ENCODE measurements at places on chromosomes 7 and 10.
A peak's percentile ranks its signal among the peaks of the same experiment; 100 is the strongest.

DNA sequence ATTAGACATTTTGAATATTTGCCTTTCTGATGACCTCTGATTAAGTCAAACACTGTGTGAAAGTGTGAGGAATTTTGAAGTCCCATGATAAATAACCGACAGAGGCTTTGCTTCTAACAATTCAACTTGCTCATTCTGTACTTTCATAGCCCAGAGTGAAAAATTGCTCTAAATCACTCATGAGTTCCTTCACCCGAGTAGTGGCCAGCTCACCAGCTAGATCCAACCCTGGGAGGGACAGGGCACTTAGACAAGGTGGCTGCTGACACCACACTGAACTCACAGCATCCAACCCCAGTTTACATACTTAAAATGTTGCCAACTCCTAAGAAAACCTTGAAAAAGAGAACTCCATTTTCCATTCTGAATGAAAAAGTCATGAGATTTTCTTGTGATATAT is 80.0 kb upstream of the LYZL1 start:
- DNase-seq = no peak

DNA sequence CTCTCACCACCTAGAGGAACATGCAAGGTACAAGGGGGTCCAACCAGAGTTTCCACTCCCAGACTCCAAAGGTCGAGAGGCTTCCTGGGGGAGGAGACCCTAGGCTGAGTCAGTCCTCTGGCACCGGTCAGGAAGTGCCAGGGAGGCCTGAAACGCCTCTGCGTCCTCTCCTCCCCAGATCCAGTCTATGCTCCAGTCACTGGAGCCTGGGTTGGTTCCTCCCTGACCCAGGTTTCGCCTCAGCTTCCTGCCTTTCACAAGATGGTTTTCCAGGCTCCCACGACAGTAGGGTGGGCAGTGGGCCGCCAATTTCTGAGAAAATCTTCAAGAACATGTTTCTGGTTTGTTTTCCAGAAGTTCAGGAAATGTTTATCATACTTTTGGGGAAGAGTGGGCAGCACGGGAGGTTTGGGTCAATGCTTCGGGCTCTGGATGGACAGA is 30.0 kb downstream of the DUSP5 start:
- DNase-seq = no peak

- no peak for DNase-seq
Observed at GRCh38 chr7:41030673-41031072, 672.2 kb downstream of the INHBA start.

DNA sequence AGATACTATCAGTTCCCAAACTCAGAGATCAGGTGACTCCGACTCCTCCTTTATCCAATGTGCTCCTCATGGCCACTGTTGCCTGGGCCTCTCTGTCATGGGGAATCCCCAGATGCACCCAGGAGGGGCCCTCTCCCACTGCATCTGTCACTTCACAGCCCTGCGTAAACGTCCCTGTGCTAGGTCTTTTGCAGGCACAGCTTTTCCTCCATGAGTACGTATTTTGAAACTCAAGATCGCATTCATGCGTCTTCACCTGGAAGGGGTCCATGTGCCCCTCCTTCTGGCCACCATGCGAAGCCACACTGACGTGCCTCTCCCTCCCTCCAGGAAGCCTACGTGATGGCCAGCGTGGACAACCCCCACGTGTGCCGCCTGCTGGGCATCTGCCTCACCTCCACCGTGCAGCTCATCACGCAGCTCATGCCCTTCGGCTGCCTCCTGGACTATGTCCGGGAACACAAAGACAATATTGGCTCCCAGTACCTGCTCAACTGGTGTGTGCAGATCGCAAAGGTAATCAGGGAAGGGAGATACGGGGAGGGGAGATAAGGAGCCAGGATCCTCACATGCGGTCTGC is 162.2 kb downstream of the EGFR start:
- DNase-seq = no peak

DNA sequence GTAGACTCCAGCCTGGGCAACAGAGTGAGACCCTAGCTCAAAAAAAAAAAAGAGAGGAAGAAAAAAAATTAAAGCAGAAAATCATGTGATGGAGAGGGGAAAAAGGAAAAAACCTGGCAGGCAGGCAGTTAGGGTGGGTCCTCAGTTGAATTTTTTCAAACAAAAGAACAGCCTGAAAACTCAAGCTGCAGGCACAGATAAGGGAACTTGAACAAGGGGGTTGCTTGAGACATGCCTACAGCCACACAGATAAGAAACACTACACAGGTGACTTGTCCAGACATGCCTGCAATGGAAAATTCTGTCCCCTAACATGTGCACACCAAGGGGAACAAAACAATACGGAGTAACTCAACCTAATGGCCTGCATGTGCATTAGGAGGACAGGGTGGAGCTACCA is 19.2 kb downstream of the VIM start:
- DNase-seq = no peak

GRCh38 chr7:51785876-51786275 is 469.3 kb upstream of the COBL start:
- DNase-seq = no peak

- no peak for DNase-seq
Observed at GRCh38 chr10:108684431-108684830, 1238.9 kb downstream of the XPNPEP1 start.

- no peak for DNase-seq
Observed at GRCh38 chr7:107879400-107880035, 11.5 kb upstream of the DLD start.

- no peak for DNase-seq
Observed at GRCh38 chr7:149701495-149702240, 71.7 kb downstream of the ZNF467 start.

- DNase-seq = no peak
Observed at GRCh38 chr10:56360583-56360966, 484 bp downstream of the ZWINT start.

GRCh38 chr10:93077860-93078337 is 4.2 kb downstream of the CYP26A1 start:
- DNase-seq = no peak

- DNase-seq = no peak
Observed at GRCh38 chr7:87435546-87435945, 39.9 kb downstream of the ABCB4 start.

- no peak for DNase-seq
Observed at GRCh38 chr10:28054228-28054860, 55.5 kb upstream of the ODAD2 start.

- no peak for DNase-seq
Observed at GRCh38 chr7:140035400-140036223, 27.1 kb downstream of the PARP12 start.

- DNase-seq = no peak
Observed at GRCh38 chr7:149729586-149729982, 43.8 kb downstream of the ZNF467 start.

DNA sequence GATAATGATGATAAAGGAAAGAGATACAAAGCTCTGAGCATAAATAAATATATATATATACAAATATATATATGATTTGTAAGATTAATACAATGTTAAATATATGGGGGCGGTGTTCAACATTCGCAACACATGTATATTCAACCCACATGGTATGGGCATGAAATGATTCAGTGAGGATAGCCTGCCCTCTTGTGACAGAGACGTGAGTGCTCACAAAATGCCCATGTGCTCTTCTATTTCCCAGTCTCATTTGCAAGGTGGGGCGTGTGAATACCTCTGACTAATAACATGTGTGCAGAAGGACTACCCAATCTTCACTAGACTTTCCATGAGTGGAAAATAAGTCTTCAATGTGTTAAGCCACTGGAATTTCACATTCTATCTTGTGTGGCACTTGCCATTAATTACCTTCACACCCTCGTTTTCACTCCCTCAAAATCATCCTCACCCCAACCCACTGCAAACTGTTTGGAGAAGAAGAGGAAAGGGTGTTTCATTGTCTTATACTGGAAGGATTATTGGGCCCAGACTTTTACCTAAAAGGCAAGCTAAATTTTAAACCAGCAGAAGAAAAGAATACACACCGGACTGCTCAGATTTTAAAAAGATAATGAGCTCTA is 26.9 kb downstream of the ASAH2 start:
- no peak for DNase-seq

- DNase-seq = no peak
Observed at GRCh38 chr7:134804854-134805253, 25.4 kb downstream of the CALD1 start.

DNA sequence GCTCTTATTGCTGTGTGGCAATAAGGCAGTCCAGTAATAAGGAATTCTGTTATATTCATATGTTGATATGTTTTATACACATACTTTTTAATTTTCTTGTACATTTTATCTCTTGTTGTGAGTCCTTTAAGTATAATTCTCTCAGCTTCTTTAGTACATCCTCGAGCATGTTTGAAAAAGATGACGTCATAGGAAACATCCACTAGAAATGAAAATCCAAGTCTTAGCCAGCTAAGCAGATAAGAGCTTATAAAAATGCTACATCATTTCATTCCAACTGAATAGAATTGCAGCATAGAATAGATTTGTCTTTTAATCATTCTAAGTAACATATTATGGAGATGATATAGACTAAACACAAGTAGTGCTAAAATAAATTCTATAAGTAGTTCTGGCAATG is 283.7 kb upstream of the FZD1 start:
- DNase-seq = no peak

DNA sequence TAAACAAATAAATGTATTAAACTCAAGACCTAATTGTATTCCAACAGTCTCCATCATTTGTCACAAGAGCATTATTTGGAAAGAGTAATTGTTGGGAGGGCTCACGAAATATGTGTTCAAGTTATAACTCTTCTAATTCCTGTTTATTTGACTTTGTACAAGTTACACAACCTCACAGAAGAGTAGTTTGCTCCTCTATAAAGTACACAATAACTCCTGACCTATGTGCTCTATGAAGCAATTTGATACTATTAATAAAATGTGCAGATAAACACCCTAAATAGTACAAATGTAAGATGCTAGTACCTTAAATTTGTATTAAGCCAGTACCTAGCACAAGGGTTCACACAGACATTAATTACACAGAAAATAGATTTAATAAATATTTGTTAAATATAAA is 285.8 kb downstream of the LRRTM3 start:
- no peak for DNase-seq

DNA sequence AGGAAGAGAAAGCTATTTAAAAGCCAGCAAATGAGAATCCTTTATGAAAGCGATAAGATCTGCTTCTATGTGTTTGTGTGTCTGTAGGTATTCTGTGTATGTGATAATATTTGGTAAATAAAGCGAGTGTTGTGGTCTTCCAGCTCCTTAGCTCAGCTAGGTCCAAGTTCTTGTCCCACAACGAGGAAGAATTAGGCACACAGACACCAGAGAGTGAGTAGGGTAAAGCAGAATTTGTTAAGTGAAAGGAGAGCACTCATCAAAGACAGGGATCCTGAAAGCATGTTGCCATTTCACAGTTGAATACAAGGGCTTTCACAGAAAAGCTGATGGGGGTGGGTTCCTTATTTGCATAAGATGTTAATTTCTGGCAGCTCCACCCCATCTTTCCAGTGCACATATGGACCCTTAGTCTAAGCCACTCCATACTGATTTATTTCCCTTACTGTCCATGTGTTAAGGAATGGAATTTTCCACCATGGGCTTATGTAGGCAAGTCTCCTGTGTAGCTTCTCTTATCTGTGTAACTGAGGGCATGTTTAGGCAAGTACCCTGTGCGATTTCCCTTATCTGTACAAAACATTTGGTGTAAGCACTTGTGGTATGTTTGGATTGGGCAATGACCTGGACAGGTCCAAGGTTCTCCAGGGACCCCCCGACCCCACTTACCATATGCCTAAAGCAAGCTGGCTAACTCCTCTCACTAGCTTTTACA is 165.9 kb upstream of the VIPR2 start:
- no peak for DNase-seq

- DNase-seq = no peak
Observed at GRCh38 chr7:41599760-41600159, 103.1 kb downstream of the INHBA start.

DNA sequence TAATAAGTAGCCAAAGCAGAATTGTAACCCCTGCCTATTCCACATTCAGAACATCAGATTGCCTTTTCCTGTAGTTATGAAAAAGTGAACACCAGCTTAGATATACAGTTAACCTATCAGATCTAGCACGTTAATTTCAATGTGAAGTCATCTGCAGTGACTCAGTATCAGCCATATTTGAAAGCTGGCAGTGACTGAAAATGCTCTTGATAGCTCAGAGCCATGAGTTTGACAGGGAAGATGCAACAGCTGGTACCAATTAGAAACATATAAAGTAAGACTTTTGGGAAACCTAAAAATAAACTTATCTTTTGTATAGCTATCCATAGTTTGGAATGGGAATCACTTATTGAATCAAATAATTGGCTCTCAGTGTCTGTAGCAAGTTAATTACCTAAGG is 284.1 kb upstream of the NPSR1 start:
- no peak for DNase-seq

DNA sequence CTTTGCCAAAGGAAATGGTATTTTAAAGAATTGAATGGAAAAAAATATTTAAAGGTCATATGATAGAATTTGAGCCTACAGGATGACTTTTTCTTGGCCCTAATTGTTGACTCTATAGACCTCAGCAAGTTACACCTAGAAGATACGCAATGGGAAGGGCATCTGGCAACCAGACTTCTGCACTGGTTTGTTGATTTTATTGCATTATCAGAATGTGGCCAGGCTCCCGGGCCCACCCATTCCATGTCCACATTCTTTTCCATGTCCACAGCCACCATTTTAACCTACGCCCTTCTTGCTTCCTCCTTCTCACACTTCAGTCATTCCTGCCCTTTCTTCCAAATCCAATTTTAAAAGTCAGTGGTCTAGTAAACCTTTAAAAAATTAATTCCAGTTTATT is 738.4 kb downstream of the SUGCT start:
- no peak for DNase-seq

DNA sequence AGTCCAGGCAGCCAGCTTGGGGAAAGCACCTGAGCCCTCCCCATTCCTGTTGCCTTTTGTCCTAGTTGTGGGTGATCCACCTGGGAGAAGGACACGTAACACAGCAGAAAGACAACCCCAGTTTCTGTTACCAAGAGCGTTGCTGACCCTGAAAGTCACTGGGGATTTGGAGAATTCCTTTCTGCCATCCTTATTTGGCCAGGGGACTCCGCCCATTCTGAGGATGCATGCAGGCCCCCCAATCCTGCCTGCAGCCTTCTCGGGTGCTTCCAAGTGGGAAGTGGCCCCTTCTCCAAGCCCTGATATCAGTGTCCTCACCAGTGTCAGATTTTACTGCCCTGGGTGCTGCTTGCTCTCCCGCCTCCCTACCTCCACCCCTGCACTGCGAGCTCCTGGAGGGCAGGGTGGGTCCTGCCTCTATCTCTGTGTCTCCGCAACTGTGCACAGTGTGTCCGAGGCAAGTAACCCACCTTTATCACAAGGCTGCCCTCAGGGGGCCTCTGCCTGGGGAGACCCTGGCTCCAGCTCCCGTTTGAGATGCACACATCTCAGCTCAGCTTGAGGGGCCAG is 9.2 kb upstream of the ADCY1 start:
- DNase-seq = no peak

- peak; percentile 17 for DNase-seq
Observed at GRCh38 chr10:121608469-121609190, 10.4 kb upstream of the FGFR2 start.

DNA sequence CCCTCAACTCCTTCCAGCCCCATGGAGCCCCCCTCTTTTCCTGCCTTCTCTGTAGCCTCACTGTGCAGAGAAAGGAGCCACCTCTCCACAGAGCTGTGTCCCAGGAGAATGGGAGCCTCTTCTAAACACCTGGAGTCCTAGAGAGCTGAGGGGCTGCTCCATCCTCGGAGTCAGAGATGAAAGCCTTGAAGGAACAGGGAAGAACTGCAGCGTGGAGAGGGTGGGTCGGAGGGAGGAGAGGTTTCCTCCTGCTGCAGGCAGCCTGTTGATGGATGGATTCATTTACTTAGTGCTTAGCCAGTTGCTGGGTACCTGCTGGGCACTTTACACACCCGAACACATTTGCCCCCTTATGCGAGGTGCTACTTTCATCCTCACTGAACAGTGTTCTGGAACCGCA is 39.0 kb downstream of the C10orf120 start:
- DNase-seq = no peak

GRCh38 chr7:16025696-16026095 is 339.2 kb upstream of the MEOX2 start:
- DNase-seq = no peak
